ENCODE measurements at places on chromosomes 3 and 15.

- no peak for DNase-seq
Measured at GRCh38 chr3:160224256-160224655, 966 bp upstream of the C3orf80 start.

GRCh38 chr3:62139957-62140356 lies 233.4 kb downstream of the FEZF2 start:
- no peak for DNase-seq

GRCh38 chr15:98614681-98615080 lies 33.7 kb upstream of the IGF1R start:
- DNase-seq = peak; percentile 37

- no peak for DNase-seq
Measured at GRCh38 chr15:42070279-42070975, 23.9 kb downstream of the PLA2G4D start.

GRCh38 chr3:141259821-141260629 lies 28.4 kb downstream of the PXYLP1 start:
- no peak for DNase-seq

- DNase-seq = no peak
Measured at GRCh38 chr3:71414189-71414927, 169.2 kb downstream of the FOXP1 start.

GRCh38 chr3:52845691-52846431 lies 11.0 kb upstream of the MUSTN1 start:
- DNase-seq = no peak

- DNase-seq = no peak
Measured at GRCh38 chr3:187062526-187063177, 76.6 kb downstream of the RPL39L start.

DNA sequence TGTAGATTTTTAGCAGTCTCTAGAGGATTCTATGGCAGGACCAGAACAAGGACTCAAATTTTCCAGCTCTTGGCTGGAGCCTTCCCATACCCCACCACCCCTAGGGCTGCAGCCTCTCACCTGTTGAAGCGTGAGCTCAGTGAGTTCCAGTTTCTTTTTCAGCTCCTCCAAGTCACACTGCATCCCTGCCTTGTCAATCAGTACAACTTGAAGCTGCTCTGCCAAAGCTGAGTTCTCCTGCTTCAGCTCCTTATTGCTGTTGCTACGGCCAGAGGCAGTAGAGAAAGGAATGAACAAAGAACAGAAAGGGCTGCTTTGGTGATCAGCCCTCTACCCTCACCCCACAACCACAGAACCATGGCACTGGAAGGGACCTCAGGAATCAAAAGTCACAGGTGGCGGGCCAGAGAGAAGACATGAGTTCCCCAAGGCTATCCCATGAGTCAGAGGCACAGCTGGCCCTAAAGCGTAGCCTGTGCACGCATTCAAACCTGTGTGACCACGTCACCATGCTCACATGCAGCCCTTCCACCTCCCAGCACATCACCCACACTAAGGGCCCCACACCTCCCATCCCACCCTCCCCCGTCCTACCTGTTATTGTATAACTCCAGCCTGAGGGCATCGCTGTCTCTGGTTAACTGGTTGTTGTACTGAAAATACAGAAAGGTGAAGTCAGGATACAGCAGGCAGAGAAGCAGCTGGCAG lies 83.3 kb upstream of the C2CD4B start:
- DNase-seq = no peak

- DNase-seq = no peak
Measured at GRCh38 chr15:32908135-32908801, 190.5 kb downstream of the GREM1 start.

GRCh38 chr3:66692766-66693150 lies 191.9 kb upstream of the LRIG1 start:
- no peak for DNase-seq

GRCh38 chr15:35728219-35728940 lies 182.4 kb upstream of the DPH6 start:
- no peak for DNase-seq

GRCh38 chr15:42549032-42549491 lies 424 bp downstream of the HAUS2 start:
- no peak for DNase-seq

GRCh38 chr3:50345586-50346234 lies at the start of gene ZMYND10:
TSS of gene ZMYND10 (minus strand) at chr3:50345732. CDS start at chr3:50345579, 153 bp downstream.
- peak; percentile 63 for DNase-seq

- DNase-seq = no peak
Measured at GRCh38 chr15:94002041-94002440, 229.3 kb upstream of the MCTP2 start.

- DNase-seq = no peak
Measured at GRCh38 chr15:29403772-29404171, 134.2 kb upstream of the NSMCE3 start.

- no peak for DNase-seq
Measured at GRCh38 chr15:42285034-42285433, 11.8 kb upstream of the TMEM87A start.

- peak; percentile 60 for DNase-seq
Measured at GRCh38 chr15:73927003-73927475, 777 bp downstream of the LOXL1 start.

DNA sequence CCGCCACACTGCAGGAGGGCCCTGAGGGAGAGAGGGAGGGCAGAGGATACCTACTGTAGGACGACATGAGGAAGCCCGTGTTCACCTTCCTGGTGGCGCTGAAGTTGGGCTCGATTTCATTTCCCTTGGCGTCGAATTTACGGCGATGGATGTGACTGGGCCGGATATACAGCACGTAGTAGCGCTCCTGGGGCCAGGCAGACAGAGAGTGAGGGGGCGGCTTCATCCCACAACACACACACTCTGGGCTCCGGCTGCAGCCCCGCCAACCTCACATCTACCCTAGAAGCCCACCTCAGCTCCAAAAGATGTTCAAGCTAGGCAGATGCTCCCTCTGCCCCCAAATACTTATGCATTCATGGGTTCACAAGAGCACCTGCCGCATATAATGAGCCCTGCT lies 4.5 kb downstream of the ARPIN start:
- DNase-seq = no peak

DNA sequence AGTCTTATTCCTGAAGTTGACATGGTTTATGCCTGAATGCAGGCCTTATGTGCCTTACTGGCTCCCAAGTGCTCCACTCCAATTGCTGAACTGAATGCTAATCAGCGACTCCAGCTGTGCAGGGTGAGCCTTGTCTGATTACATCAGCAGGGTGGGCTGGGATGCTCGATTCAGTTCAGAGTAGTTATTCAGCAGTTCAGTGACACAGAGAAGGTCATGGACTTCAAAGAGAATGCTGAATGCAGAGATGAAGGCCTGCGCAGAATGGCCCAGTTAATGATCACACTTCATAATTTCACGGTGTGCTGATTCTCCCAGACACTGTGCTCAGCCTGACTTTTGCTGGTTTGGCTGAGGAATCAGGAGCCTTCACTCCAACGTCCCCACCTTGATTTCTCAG lies 63.6 kb downstream of the CLDN1 start:
- DNase-seq = no peak

DNA sequence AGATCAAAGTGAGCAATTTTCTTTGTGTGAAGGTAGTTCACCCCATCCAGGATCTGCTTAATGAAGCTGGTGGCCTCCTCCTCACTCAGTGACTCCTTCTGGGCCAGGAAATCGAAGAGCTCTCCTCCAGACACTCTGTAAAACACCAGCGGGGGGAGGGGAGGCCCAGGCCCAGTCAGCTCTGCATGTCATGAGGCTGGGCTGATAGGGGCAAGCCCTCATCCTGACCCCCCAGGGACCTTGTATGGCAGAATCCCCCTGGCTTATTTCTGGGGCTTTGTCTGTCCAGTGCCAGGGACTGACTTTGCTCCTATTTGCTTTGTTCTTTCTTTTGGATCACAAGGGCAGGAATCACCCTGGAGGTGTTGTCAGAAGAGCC lies 74.9 kb downstream of the DAPK2 start:
- DNase-seq = no peak

DNA sequence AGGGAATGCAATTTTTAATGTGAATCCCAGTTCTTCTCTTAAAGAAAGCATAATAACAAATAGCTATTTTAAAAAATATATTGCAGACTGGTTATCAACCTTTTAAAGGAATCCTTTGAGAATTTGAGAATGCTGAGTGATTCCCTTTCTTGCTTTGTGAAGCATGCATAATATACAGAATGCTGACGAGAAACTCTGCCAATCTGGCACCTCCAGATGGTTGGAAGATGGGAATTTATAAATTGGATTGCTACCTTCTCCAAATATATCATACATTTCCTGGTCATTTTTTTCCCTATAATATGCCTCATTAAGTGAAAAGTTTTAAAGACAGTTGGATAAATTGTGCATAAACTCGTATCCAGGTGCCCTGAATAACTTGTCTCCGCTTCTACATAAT lies 333.9 kb upstream of the ARPP21 start:
- no peak for DNase-seq

DNA sequence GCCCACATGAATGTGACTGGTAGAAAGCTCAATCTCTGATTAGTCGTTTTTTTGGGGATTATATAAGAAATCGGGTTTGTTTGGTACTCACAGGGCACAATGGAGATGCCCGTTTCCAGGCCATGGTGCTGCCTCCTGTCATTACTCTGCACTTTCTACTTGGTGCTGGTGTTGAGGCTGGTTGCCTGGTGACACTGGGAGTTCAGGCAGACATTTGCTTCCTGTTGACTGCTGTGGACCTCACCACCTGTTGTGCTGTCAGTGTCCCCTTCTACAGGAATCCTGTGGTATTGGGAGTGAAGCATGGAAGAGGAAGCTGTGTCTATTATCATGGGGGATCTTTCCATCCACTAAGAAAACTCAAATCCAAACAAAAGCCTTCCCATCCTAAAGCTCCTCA lies 227.2 kb upstream of the TBL1XR1 start:
- DNase-seq = no peak

DNA sequence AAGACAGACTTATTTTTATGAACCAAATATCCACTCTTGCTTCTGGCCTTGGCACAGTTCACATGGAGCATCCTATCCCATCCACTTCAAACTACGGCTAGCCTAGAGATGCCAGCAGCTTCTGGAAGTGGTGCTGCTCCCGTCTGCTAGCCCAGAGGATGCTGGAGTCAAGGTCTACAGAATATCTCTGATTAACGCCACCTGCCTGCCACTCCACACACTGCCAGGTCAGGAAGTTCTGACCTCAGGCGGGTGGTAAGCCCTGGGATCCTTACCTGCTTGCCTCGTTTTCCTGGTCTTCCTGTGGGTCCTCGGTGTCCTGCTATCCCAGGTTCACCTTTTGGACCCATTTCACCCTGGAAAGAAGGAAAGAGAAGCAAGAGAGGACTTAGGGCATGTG lies 42.9 kb downstream of the EAF1 start:
- no peak for DNase-seq

- no peak for DNase-seq
Measured at GRCh38 chr3:62718515-62719320, 156.5 kb downstream of the CADPS start.

GRCh38 chr15:91852741-91853510 lies 582 bp upstream of the SLCO3A1 start:
- peak; percentile 88 for DNase-seq

GRCh38 chr15:49673861-49674260 lies 53.0 kb downstream of the DTWD1 start:
- DNase-seq = no peak

DNA sequence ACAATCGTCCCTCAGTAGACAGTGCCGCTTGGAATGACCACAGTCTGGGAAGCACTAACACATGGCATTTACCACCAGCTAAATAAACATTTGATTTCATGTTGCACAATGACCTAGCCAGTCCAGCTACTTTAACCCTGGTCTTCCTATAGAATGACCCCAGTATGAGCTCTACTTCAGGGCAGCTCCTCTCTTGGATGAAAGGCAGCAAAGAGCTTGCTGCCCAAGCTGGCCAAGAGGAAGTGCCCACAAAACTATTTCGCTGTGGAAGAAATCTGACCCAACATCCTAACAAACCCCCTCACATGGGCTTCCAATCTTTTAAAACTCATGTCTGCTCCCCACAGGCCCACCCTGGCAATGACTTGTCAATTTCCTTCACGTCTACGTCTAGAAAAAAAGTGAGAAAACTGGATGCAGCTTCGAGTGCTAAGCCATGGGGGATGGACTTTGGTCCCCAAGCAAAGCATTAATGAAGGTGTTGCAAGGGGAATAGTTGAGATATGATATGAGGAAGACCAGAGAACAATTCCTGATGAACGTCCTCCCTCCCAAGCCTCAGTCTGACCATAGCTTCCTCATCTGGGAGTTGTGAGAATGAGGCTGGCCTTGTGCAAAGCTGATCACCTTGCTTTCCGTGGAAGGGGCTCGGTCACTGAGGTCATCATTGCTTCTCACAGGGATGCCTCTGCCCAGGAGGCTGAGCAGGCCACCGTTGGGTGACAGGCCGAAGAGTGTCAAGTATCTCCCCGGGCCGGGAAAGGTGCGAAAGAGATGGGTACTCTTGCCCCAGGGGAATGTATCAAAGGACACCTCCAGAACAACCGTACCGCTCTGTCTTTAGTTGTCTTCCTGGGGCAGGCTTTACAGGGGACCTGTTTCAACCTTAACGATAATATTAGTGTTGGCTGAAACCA lies 964 bp downstream of the SLC25A20 start:
- no peak for DNase-seq

GRCh38 chr3:45741742-45742460 lies 52.7 kb downstream of the SACM1L start:
- no peak for DNase-seq

- no peak for DNase-seq
Measured at GRCh38 chr3:66478960-66479359, 21.9 kb downstream of the LRIG1 start.

DNA sequence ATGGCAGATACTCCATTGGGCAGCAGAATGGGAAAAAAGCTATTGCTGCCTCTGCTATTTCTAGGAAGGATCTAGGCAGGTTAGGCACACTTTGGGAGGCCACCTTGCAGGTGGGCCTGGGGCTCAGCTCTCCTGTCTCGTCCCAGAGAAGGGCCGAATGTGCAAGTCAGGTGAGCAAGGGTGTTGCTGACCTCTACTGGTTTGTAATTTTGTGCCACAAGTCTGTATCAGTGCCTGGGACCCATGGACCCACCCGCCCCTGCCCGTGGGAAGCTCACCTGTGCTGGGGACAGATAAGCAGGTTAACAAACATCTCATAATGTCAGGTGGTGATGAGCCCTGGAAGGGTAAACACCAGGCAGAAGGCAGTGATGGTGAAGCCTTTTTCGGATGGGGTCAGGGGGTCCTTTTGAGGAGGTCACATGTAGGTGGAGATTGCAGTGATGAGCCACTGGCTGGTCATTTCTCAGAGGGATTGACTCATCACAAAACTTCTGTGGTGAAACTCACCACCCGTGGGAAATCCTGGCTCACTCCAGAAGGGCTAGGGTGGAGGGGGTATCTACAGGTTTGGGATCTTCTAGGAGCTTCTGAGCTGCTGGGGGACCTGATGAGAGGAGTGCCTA lies 161.3 kb downstream of the KLF13 start:
- DNase-seq = no peak

GRCh38 chr15:67980773-67981685 lies 73.1 kb upstream of the PIAS1 start:
- no peak for DNase-seq

DNA sequence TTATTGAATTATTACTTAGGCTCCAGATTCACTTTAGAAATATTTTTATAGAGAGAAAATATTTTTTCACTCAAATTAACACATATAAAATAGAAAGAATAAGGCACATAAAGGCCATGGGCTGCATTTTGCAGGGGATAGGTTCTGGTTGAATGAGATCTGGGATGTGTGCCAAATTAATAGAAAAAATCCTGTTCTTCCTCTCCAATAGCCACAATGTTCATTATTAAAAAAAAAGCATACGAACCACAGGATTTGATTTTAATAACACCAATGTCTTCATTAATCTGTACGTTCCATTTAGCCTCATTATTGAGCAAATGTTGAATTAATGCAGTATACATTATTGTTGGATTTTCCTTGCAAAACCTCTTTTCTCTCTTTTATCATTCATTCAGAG lies 622.8 kb upstream of the AGTR1 start:
- no peak for DNase-seq

- DNase-seq = no peak
Measured at GRCh38 chr15:98187549-98187948, 227.0 kb downstream of the ARRDC4 start.

All from urothelium cell line (cell line).